ENCODE measurements at places on chromosomes 2 and 18.
A peak's percentile ranks its signal among the peaks of the same experiment; 100 is the strongest.

DNA sequence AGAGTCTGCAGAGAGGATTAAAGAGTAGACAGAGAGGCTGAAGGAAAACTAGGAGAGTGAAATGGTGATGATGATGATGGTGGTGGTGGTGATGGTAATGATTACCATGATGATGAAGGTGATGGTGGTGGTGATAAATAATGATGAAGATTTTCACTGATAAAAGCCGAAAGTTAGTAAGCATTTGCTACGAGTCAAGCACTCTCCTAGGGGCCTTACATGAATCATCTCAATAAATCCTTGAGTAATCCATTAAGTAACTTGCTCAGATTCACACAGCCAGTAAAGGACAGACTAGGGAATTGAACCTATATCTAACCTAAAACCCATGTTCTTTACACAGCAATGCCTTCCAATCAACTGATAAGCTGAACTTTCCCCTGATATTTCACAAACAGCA is 106.7 kb upstream of the PGAP1 start:
- no peak for DNase-seq

DNA sequence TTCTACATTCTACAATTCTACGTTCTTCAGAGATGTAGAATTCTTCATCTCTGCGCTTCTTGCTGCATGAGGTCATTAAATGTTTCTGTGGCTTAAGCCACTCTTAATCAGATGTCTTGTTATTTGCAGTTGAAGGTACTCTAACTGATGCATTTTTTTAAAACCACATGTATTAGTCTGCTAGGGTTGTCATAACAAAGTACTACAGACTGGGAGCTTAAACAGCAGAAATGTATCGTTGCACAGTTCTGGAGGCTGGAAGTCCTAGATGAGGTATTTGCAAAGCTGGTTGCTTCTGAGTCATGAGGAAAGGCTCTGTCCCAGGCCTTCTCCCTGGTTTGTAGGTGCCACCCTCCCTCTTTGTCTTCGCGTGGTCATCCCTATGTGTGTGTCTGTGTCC is 176.3 kb upstream of the GLI2 start:
- DNase-seq = peak; percentile 90

DNA sequence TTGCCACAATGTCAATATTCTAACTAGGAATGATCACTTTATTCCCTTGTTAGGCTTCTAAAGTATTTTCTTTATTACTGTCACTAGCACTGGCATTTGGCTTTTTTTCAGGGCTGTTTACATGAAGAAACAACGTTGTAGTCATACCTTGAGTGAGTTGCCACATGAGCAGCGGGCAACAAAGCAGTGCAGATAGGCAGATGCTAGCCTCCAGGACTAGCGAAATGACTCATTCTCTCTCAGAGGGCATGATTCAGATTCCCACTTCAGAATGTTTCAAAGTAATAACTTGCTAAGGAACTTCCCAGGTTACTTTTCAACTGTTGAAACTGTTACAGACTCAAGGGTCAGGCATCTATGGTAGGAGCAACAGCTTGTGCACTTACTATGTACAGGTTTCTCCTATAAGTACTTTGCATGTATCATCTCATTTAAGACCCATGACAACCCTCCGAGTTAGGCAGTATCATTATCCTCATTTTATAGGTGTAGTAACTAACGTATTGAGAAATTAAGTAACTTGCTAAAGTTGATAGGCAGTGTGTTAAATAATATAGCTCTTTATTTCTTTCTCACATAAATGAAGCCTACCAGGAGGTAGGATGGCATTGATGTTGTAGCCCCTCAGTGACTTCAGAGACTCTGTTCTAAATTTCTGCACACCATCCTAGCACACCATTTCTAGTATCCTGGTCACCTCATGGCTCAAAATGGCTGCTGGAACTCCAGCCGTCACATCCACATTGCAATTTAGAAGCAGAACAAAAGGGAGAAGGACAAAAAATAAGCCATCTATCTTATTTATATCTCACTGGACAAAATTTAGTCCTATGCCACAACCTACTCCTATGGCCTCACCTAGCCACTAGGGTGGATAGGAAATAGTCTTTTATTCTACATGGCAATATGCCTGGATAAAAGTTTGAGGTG is 83.3 kb downstream of the ICOS start:
- DNase-seq = no peak

DNA sequence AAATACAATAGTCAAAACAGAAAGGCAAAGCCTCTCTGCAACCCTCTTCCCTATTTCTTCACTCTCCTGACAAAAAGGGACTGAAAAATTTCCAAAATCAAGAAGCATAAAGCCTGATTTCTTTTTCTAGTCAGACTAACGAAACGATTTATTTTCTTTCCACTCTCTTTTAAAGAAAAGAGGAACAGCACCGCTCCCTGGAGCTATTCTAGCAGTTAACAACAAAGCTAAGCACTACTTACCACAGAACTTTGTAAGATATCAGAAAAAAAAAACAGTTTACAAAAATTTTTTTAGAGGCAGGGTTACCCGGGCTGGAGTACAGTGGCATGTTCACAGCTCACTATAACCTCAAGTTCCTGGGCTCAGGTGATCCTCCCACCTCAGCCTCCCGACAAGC is 14.4 kb upstream of the FHL2 start:
- no peak for DNase-seq

- no peak for DNase-seq
Observed at GRCh38 chr2:105969552-105969951, 224.5 kb downstream of the UXS1 start.

DNA sequence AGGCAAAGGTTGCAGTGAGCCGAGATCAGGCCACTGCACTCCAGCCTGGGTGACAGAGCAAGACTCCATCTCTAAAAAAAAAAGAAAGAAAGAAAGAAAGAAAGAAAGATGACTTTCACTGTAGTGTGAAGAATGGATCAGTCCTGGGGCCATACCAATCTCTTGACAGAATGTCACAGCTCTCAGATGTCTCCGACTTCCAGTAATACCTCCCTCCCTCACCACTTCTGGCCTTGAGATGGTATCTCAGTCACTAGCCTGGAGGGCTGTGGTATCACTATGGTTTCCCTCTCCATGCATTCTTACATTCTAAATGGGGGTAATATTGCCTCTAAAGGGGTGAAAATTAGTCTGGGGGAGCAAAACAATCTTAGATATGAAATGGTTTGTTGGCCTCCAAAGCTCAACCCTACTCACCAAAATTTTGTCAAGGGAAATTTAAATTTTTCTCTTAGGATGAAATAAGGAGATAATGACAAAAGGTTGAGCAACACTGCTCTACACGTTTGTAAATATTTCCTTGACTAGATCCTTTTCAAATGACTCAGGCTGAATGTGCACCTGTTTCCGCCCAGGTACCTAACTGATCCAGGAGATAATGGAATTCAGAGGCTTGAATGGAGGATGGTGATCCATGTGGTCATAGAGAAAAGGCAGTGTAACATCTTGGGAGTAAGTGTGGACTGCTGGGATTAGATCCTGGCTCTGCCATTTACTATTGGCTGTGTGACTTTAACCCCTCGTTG is 19.9 kb upstream of the SPRED2 start:
- DNase-seq = no peak

DNA sequence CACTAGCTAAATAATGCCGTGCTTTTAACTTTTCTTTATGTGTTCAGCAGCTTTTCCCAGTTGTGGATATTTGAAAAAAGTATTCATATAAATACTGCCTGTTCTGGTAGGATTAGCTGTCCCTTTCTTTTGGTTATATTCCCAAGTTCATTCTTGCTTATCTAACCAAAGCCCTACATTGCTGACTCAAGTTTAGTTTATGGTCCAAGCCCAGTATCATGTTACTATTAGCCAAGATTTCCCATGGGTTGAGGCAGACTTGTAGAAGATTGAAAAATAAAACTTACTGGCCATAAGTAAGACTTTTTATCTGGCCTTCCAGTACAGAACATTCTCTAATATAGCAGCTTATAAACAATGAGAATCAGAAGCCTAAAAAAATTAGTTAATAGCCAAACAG is 49.7 kb upstream of the NFE2L2 start:
- DNase-seq = no peak

DNA sequence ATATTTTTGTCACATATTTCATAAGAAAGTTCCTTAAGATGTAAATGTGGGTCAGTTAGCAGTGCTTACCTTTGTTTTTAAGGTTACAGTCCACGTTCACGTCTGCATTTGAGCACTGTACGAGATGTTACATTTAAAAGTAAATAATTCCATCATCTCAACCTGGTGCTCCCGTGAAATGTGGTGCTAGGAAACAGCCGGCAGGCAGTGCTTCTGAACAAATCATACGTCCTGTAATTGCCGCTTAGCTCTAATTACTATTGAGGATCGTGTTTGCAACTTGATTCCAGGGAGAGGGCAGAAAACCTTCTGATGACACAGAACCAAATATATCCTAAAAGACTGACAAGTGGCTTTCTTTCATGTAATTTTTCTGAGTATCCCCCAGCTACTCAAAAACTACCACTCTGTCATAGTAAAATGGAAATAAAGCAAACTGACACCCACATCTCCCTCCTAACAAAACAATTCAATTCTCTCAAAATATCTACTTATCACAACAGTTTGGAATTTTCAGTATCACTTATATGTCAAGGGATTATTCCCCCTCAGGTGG is 297.8 kb upstream of the SESTD1 start:
- no peak for DNase-seq

DNA sequence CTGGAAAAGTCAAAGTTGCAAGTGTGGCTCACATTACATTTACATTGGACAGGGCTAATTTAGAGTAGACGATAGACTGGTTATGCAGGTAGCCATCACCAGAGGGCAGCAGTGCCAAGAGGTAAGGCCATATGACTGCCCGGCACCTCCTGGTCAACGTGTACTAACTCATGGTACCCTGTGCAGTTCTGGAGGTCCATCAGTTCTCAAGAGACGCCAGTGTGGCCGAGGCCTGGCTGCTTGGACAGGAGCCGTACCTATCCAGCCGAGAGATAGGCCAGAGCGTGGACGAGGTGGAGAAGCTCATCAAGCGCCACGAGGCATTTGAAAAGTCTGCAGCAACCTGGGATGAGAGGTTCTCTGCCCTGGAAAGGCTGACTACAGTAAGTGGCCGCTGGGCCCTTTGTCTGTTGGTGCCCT is 65.8 kb upstream of the EML6 start:
- no peak for DNase-seq

- DNase-seq = no peak
Observed at GRCh38 chr2:151878655-151879563, 50.7 kb upstream of the ARL5A start.

- DNase-seq = no peak
Observed at GRCh38 chr2:42372474-42373200, 11.6 kb upstream of the COX7A2L start.

GRCh38 chr18:57561728-57562423 is 24.6 kb downstream of the FECH start:
- no peak for DNase-seq

DNA sequence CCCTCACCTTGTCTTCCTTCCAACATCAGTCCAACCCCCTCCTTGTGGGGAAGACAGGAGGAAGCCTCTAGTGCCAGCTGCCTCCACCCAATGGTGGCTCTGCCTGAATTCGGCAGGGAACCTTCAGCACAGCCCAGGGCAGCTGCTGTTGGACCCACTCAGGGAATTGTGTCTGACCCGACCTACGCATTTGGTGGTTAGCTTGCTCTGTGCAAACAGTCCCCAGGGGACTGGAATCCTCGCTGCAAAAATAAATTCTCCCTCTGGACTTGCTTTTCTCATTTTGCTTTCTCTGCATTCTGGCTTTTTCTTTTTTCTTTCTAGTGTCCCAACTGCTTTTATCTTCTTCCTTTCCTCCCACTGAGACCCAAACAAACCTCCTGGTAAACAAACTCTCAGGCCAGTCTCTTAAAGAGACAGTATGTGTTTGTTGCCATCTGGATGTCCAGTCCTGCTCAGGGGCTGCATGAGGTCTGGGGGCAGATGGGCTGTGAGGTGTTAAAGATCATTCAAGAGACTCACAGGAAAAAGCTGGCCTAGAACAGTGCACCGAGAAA is 137.7 kb upstream of the HAAO start:
- no peak for DNase-seq

- DNase-seq = no peak
Observed at GRCh38 chr2:17401096-17401495, 117.1 kb downstream of the RAD51AP2 start.

GRCh38 chr2:17718689-17719088 is 34.9 kb downstream of the SMC6 start:
- no peak for DNase-seq

GRCh38 chr2:37013315-37013641 is 46.9 kb upstream of the STRN start:
- no peak for DNase-seq

DNA sequence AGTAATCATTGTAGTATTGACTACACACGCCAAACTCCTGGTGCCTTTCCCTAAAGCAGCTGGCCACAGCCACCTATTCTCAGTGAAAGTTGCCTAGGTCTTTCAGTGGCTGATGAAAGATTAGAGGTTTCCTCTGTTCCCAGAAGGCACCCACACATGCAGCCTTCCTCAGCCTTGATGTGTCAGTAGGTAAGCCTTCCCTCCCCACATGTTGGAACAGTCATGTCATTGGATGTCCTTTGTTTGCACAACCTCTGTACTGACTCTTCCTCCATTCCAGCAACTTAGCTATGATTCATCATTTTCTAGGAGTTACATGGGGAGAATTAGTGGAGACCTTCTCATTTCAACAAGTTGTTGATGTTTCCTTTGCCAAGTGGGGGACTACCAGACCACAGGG is 630.8 kb upstream of the SLC39A10 start:
- DNase-seq = no peak

DNA sequence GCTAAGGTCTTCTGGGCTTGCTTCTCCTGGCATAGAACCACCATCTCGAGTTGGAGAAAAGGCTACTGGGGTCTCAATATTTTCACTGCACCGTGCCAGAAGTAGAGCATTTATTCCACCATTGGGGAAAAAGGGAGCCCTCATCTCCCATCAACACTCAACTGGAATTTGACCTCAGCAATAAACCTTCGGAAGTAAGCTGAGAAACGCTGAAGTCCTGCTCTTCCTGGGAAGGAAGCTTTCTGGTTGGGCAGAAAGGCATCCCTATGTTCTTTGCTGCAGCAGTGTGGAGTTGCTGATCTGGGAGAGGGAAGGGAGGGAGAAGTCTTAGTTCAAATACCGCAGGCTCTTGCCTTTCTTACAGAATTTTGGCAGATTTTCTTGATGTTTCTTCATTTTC is 368.8 kb downstream of the NUP35 start:
- no peak for DNase-seq

GRCh38 chr2:129901754-129902415 is 77.6 kb upstream of the RAB6C start:
- no peak for DNase-seq

Measured in amniotic stem cell (primary cell).